ENCODE measurements at places on chromosomes 12 and 14.

GRCh38 chr14:80124794-80125193 is 86.5 kb downstream of the DIO2 start:
- DNase-seq, result no peak

DNA sequence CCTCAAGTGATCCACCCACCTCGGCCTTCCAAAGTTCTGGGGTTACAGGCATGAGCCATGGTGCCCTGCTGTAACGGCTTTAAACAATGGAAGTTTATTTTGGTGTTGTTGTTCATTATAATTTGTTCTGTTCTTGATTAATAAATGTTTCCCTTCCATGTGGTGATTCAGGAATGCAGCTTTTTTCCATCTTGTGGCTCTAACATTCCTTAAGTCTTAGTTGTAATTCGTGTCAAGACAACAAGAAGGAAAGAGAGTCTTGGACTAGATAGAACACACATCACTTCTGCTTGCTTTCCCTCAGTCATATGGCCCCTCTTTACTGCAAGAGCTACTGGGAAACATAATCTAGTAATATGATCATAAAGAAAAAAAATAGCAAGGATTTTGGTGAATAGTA is 211.6 kb downstream of the SLC6A15 start:
- DNase-seq, result no peak

GRCh38 chr12:65605019-65605418 is 219.3 kb upstream of the HMGA2 start:
- no peak for DNase-seq

DNA sequence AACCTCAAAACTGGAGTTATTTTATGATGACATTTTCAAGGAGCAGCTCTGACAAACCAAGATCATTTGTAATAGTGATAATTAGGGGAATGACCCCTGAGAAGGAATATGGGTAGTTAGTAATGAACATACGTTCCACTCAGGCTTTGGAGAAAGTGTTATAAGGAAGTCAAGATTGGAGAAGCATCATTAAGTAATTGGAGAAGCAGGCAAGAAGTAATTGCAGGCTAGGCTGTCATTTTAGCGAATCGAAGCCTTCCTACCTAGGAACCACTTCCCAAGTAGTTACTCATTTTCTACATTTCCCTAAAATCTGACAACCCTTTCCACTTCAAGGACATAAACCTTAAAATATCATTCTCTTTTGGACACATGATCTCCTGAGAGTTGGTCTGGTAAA is 1.2 kb downstream of the EDDM3B start:
- DNase-seq, result no peak

- no peak for DNase-seq
Measured at GRCh38 chr14:22509036-22509709, 79.9 kb downstream of the DAD1 start.

DNA sequence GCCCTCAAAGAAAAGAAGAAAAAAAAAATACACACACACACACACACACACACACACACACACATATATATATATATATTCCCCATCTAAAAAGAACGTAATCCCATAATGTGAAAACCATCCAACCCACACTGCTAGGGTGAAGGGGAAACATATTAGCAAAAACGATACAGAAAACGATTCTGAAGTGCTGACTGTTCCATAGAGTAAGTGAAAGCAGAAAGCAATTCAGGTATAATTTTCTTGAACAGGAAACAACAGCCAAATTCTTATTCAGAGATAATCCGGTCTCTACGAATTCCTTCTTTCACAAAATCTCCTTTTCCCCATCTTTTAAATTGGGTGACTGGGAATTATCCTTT is 393.5 kb downstream of the NOVA1 start:
- DNase-seq, result no peak

DNA sequence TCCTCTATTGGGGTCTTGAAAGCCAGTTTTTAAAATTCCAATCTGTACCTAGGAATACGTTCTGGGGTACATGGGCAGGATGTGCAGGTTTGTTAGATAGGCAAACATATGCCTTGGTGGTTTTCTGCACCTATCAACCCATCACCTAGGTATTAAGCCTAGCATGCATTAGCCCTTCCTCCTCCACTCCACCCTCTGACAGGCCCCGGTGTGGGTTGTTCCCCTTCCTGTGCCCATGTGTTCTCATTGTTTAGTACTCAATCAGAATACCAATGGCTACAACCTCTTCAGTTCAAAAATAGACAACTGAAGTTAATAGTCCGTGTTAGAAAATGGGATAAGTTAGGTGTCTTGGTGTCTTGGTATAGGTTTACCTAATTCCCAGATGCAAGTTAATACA is 3.4 kb downstream of the NTS start:
- no peak for DNase-seq

Data from activated B cell treated with CpG ODN at 0.5 μM for 24 hours (primary cell).